H1 (cell line): ENCODE measurements at places on chromosomes 7 and 10. TPM values are rescaled to one million over a fixed set of nuclear protein-coding genes. Genes with fewer than 3 reads are reported as not detected.

GRCh38 chr10:71603150-71603549 lies 116.4 kb downstream of the C10orf105 start:
- no peak for DNase-seq

DNA sequence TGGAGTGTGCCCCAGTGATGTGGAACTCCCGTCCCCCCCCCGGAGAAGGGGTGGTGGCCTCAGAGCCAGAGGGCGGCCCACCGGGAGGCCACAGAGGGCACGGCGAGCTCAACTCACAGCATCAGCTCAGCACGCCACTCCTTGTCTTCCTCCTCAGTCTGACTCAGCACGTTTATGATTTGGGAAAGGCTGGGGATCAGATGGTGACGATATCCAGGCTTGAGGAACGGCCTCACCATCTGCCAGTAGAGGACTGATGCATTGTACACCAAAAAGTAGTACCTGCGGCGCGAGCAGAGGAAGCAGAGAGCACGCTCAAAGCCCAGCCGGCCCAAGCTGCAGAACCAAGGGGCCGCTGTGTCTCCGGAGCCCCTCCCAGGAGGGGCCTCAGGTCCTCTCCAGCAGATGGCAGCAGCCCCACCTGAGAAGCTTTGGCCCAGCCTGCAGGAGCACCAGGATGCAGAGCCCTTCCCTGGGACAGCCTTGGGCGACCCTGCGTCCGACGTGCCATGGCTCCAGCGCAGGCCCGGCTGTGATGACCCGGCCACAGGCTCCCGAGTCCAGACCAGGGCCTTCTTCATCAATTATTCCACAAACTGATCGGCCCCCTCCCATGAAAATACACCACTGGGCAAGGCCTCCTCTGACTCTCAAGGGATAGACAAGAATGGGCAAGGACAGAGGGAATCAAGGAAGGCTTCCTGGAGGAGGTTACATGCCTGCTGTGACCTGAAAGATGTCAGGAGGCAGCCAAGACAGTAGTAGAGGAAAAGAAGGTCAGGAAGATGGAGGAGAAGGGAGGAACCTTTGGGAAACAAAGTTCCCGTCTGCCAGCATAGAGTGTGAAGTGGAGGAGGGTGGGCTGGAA lies 3.7 kb downstream of the CFAP46 start:
- DNase-seq: no peak

GRCh38 chr10:81251457-81252115 lies 623.4 kb upstream of the NRG3 start:
- DNase-seq: peak; percentile 69

DNA sequence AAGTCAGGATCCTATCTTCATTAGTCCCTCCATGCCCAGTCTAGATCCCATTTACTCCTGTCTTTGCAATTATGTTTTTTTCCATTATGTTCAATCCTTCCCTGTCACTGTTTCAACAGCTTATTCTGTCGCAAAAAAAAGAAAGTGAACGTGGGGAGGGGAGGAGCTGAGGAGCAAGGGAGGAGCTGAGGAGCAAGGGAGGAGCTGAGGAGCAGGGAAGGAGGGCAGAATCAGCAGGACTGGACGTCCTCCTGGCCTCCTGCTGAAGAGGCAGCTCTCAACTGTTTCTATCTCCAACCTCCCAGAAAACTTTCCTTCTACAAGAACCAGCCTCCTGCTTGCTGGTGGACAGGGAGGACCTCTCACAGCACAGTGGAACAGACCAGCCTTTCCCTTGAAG lies 26.0 kb downstream of the LARP4B start:
- DNase-seq: no peak

DNA sequence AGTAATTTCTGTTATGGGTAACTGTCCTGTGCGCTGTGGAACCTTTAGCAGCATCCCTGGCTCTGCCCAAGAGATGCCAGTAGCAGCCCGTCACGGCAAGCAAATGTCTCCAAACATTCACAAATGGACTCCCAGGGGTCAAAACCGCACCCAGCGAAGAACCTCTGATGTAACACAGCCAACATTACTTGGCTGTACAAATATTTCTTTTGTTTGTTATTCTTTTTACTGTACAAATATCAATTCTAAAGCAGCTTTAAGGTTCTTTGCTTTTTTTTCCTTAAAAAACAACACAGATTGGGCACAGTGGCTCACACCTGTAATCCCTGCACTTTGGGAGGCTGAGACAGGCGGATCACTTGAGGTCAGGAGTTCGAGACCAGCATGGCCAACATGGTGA lies 182.5 kb downstream of the KMT2E start:
- no peak for DNase-seq

DNA sequence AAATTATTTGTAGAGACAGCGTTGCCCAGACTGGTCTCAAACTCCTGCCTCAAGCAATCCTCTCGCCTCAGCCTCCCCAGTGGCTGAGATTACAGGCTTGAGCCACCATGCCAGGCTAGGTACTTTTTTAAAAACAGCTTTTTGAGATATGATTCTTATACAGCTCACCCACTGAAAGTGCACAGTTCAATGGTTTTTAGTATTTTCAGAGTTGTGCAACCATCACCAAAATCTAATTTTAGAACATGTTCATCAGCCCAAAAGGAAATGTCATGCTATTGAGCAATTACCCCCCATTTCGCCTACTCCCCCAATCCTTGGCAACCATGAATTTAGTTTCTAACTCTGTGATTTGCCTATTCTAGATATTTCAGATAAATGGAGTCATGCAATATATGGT lies 73.7 kb downstream of the EVX1 start:
- no peak for DNase-seq

DNA sequence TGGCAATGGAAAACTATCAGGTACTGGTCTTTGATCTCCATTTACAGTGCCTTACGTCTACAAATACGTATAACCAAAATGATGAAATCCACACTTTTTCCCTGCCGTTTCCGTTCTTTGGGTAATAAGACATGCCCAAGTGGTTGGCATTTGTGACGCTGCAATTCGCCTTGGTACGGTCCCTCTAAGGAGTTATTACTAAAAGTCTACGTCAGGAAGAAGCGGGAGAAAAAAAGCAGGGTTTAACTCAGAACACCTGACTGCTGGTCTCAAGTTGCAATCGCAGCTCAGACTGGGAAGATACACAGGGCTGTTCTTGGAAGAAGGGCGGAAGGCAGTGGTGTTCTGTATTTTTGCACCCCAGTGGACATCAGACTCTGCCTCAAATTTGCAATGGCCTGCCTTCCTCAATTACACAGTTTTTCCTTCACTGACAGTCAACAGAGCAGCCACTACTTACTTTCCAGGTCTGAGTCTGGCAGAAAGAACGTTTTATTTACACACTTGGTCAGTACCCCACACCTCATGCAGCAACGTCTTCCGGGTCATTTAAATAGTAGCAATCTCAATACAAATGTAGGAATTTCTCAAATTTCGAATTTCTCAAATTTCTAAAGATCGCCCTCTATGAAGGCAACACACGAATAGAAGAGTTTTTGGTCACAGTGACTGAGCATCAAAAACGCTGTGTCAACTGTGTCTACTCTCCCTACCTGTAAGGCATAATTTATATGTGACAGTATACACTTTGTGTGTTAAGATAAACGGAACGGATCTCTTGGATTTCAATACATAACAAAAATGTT lies 2.1 kb downstream of the BAIAP2L1 start:
- DNase-seq: no peak

- no peak for DNase-seq
Observed at GRCh38 chr10:86170255-86171108, 196.1 kb downstream of the GRID1 start.

SMNDC1 gene
- total RNA-seq: 48.6 and 53.5 TPM in 2 replicates

HTR5A gene
- not detected in 2 replicates for total RNA-seq
